ENCODE measurements at places on chromosomes 11 and 22.

- no peak for DNase-seq
These were observed 143.6 kb upstream of the ANO5 start for GRCh38 chr11:22049276-22049675.

GRCh38 chr22:17910561-17911311 is 113.6 kb downstream of the MICAL3 start:
- no peak for DNase-seq

DNA sequence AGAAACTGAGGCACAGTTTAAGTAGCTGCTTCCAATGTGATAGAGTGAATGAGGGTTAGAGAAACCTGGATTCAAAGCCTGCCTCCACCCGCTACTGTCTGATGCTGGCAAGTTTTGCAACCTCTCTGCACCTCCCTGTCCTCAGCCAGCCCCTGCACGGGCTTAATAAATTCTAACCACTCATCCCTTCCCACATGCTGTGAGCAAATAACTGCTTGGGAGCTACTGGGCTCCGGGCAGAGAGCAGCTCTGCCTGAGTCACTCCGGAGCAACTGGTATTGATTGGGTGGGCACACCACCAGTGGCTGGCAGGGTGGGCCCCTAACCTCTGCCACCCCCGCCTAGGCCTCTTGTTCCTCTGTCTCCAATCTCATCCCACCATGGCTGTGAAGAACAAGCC is 104.3 kb upstream of the SYT13 start:
- no peak for DNase-seq

DNA sequence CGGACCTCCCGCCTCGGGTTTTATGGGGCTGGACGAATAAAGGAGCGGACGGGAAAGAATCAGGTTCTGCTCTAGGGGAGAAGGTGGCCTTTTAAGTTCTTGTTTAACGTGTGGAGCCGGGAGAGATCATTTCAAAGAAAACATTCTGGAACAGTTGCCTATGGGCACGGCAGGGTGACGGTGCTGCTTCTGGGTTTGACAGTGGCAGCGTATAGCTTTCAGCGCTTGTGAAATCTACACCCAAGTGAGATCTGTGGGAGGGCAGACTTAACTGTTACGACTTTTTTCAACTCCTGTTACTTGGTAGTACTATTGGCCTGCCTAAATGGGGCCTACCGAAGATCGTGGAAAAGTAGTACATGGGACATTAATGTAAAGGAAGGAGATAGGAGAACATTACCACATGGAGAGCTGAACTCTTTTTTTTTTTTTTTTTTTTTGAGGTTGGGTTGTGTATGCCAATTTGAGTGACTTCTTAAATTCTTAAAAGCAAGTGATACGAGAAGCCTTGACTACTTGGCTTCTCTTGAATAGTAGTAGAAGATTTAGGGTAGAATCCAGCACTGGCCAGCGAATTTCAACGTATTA is 743 bp downstream of the USP47 start:
- DNase-seq, result peak; percentile 5

DNA sequence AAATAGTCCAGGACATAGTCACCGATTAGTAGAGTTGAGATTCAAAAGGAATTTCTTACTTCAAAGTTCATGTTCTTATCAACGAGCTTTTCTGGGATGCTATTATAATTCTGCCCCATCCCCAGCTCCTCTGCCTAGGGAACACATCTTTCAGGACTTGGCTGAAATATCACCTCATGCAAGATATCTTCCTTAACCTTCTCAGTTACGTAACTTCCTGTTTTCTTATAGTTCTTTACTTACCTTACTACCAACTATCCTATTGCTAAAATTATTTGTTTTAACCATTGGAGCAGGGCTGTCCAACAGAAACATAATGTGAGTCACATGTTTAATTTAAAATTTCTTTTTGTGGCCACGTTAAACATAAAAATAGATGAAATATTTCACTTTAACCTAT is 2.3 kb downstream of the NARS2 start:
- DNase-seq, result no peak

DNA sequence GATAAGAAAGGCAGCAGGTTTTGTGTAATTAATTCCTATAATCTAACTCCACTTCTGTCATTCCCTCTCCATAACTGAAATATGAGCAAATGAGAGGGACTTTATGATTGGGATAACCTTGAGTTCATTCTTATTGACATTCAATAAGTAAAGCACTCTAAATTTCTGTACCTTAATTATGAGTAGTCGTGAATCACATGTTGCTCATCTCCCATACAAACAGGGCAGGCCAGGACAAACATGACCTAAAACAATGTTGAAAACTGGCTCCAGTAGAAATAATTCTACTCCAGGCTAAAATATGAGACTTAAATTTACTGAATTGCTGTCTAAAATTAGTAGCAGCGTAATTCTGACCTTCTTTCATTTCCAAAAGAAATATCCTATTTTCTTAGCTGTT is 505.4 kb downstream of the NELL1 start:
- DNase-seq, result no peak

GRCh38 chr11:10954184-10954583 is 96.3 kb upstream of the ZBED5 start:
- DNase-seq, result no peak

DNA sequence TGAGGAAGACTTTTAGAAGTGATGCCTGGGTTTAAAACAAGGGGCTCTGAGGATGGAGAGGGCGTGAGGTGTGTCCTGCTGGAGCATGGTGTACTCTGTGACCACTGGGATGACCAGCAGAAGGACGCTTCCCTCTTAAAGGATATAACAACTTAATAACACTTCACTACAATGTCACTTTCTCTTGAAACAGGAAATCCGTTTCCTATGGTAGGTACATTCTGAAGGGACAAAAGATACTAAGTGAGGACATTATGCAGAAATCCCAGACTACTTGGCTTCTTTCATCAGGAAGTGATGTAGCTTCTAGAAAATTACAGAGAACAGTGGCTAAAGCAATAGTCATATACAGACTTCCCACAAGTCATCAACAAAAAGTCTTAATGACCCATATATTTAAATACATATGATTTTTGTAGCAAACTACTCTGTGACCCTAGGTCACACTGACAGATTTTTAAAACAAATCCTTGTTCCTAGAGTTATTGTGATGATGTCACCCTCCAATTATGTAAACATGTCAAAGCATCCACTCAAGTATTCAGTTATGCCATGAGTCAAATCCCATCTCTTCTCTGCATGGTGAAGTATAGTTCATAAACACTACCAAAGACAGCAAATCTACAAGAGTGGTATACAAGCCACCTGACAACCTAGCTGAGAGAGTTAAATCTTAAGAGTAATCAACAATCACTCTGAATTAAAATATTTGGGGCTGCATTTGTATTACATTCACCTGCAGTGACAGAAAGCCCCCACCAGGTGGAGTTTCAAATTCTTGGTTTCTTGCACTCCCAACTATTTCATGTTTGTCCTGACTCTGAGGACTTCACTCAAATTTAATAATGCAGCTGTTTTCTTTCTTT is 32.8 kb downstream of the PITPNB start:
- DNase-seq, result no peak

GRCh38 chr11:20457001-20457799 is 69.7 kb downstream of the PRMT3 start:
- DNase-seq, result no peak

- no peak for DNase-seq
These were observed 10.0 kb upstream of the RRM1 start for GRCh38 chr11:4084406-4085125.

DNA sequence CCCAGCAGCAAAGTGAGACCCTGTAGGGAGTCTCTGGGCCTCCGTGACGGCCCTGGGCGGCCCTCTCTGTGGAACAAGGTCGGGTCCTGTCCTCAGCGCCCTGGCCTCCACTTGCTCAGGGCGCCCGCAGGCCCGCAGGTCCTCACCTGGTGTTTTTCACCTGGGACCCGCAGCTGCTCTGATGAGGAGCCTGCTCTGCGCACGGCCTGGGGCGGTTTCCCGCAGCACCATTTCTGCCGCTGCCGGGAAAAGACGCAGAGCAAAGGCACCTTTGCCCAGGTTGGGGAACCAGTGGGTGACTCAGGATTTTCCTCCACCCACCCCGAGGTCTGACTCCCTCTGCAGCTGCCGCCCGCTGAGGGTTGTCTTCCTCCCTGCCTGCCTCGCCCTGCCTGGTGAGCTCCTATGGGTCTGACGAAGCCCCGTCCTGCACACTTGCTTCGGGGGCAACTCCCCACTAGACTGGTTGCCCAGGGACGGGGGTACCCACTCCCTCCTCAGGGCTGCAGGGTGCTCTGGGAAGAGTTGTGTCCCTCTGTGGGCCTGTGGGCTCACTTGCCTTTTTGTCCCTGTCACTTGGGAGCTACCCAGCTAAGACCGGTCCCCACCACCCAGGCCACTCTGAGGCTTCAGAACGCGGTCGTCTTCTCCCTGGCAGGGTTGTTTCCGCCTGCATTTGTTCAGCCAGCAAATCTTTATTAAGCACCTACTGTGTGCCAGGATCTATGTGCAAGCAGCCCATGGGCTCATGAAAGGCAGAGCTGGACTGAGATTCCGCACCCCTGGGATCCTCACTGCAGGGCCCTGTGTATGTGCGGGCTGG is 89.5 kb downstream of the KCNQ1 start:
- DNase-seq, result no peak

- no peak for DNase-seq
These were observed 3.0 kb upstream of the SEC14L3 start for GRCh38 chr22:30474683-30475424.

- no peak for DNase-seq
These were observed 39.1 kb upstream of the LIPT2 start for GRCh38 chr11:74532501-74533246.

- no peak for DNase-seq
These were observed 9.5 kb upstream of the ST3GAL4 start for GRCh38 chr11:126345759-126346585.

DNA sequence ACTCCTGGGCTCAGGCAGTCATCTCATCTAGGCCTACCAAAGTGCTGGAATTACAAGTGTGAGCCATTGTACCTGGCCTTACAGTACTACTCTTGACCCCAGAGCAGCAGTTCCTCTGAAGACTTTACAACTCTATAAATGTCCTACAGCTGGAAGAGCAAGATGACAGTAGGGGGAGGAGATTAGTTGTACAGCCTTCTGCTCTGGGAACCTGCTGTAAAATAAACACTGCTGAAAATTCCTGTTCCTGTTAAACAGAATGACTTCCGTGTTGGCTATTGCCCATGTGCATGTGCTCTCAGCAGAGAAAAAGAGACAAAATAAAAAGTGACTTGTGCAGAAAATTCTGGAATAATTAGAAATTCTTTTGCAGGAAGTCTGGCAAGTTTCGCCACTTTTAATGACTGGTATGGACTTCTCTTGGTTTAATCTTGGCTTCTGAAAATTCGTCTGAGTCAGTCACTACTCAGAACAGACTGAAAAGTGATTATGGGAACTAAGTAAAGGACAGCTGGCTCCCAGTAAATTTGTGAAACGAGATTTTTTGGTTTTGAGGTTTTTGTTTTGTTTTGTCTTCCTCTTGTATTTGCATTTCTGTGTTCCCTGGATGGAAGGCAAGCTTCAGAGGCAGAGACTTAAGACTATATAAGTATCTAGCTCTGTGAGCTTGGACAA is 955.7 kb downstream of the DLG2 start:
- DNase-seq, result no peak

GRCh38 chr11:2360081-2360642 is 16.9 kb upstream of the CD81 start:
- no peak for DNase-seq

DNA sequence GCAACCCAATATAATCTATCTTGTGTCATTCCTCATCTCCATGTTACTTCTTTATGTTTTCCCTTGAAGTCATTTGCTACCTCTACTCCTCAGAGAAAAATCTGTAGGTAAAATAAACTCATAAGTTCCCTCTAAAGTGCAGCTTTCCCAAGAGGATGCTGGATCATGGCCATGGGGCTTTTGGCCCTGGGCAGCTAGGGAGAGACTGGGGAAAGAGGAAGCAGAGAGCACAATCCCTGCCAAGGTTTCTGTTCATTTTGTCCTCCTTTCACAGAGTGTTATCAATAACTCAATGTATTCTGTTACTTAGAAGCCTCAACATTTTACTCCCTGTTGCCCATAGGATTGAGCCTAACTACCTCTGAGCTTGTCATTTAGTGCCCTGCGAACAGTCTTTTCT is 9.0 kb downstream of the RNF121 start:
- no peak for DNase-seq

- DNase-seq, result no peak
These were observed 66.8 kb downstream of the CSTPP1 start for GRCh38 chr11:47003180-47003877.

GRCh38 chr11:119650251-119650650 is 78.7 kb downstream of the NECTIN1 start:
- no peak for DNase-seq

GRCh38 chr22:36546932-36547331 is 18.0 kb upstream of the EIF3D start:
- DNase-seq, result no peak

DNA sequence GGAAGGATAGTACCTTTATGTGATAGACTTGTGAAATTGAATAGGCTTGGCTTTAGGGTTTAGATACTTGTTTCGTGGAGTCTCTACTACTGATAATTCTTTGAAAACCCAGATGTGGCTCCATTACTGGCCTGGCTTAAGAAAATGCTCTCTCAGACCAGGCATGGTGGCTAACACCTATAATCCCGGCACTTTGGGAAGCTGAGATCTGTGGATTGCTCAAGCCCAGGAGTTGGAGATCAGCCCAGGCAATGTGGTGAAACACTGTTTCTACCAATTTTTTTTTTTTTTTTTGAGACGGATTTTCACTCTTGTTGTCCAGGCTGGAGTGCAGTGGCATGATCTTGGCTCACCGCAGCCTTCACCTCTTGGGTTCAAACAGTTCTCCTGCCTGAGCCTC is 40.9 kb downstream of the ATG13 start:
- no peak for DNase-seq

DNA sequence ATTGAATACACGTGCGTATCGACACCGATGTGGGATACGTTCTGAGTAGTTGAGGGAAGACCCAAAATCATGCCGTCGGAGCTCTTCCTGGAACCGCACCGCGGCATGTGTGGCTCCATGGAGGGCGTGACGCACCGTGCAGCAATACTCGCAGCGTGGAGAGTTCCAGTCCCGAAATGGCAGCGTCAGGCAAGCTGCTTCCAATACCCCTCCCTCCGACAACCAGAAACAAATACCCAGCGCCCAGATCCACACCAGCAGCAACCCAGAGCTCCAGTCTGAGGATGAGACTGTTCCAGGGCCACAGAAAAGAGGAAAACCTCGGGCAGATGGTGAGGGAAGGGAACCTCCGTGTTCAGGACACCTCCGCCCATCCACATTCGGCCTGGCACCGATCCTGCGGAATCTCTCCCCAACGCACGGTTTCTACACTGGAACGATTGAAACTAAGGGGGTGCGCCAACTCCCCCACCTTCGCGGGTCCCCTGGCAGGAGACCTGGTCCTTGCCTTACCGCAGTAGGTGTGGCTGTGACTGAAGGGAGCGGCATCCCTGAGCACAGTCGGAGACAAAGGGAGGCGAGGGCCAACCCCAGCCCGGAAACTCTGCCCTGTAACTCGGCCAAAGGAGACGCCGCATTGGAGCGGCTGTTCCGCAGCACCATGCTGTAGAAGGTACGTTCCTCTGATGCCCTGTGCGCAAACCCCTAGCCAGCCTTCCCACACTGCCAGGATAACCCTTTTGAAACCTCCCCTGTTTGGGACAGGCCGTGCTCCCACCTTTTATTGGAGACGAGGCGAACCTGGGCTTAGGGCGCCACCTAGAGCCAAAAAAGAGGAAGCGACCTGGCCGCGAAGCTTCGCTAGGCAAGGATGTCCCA is 28.2 kb downstream of the DBX1 start:
- DNase-seq, result no peak
